ENCODE measurements at places on chromosomes 2 and 18.
A peak's percentile ranks its signal among the peaks of the same experiment; 100 is the strongest.

- no peak for DNase-seq
Measured at GRCh38 chr18:48993586-48993985, 42.8 kb upstream of the SMAD7 start.

GRCh38 chr2:18671363-18671762 is 82.0 kb upstream of the NT5C1B start:
- no peak for DNase-seq

DNA sequence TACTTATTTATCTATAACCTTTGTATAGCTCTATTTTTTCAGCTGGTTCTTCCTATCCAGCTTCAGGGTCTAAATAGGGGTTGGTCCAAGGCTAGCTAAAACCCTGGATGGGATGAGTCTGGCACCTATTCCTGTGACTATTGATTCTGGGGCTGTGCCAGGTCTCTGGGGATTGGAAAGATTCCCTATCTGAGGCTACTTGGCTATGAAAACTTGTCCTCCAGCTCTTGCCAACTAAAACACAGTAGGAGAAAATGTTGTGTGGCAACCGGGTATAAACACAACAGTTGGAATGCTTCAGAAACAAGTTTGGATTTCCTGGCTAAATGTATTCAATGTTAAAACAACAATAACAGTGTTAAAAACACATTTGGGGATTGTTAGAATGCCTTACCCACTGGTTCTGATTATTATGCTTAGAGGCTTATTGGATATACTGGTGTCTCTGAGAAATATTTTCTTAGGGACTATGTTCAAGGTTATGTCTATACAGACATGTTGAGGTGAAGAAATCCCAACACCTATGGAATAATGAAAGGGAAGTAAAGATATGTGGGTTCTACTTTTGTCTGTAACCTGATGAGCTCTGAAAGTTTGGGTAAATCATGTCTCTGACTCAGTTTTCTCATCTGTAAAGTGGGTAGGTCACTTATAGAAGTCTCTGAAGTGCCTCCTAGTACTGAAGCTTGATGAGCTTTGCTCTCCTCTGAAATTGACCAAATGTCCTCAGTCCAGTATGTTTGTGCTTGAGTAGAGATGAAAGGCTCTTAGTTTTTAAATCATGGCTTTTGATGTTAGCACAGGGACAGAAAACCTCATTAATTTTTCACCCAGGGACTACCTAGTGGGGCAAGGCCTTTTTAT is 460.7 kb downstream of the MTX2 start:
- no peak for DNase-seq

DNA sequence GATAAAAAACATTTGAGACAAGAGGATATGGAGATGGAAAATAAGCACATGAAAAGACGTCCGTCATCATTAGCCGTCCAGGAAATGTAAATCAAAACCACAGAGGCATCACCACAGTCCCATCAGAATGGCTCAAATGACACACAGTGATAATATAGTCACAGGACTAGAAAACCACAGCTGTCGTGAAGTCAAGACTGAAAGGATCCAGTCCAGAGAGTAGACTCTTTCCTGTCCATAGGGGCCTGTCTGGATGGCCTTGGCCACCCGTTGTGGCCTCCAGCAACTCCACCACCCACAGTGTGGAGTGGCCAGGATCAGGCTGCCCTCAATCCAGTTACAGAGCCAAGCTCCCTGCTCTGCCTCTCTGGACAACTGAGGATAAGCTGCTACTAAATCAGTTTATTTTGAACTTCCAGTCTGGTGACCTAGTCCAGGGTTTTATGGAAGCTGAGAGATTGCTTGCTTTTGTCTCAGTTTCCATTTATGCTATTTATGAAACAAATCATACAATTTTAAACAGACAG is 60.4 kb downstream of the RHOB start:
- no peak for DNase-seq

- peak; percentile 62 for DNase-seq
Measured at GRCh38 chr2:70767699-70768589, at the start of gene ADD2. TSS of gene ADD2 (minus strand) at chr2:70768200. CDS start at chr2:70706408, 61,792 bp downstream.

All from NCI-H1694 treated with DMSO at 0.1 percent for 48 hours (cell line).